ENCODE measurements at places on chromosomes 3 and 15.
A peak's percentile ranks its signal among the peaks of the same experiment; 100 is the strongest.

DNA sequence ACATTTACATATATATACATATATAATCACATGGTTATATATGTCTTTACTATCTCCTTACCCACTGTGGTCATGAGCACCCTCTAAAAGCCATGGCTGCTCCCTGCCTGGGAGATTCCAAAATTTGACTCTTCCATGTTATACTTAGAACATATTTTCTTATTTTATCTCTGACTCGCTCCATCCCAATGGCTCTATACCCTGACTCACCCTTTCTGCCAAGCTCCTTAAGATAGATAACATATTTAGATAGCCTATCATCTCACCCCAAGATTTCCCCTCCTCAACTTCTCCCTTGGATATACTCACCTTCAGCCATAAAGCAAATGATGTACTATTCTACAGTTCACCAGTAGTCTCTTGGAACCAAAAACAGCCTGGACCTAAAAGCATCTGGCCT, 65.1 kb downstream of the CD200R1L start:
- H3K27ac ChIP-seq, result no peak overlapping the region
- H3K4me3 ChIP-seq, result no peak overlapping the region
- no peaks in the 10 kb centered on the region for H3K36me3 ChIP-seq
- H3K4me1 ChIP-seq, result no peaks in the 10 kb centered on the region
- no peaks in the 10 kb centered on the region for H3K27me3 ChIP-seq

DNA sequence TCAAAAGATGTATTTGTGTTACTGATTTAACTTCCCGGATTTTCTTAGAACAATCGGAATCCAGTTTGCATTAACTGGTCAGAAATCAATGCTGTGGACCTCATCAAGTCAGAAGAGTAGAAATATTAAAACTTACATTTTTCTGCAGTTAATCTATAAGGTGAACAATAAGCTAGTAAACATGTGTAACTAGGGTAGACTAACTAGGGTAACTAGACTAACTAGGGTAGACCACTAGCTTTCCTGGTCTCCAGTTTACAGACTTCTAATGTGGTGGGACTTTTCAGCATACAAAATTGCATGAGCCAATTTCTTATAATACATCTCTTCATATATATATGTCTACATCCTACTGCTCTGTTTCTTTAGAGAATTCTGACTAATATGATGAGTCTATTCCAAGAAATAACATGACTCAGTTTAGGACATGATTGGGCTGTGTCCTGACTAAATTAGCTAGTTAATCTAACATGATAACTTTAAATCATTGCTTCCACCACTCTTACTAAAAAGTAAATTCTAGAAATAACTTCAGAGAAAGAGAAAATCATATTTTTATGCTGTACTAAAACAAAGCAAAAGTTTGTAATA, 5.3 kb downstream of the PLSCR2 start:
- no peaks in the 10 kb centered on the region for H3K27me3 ChIP-seq
- no peak overlapping the region for H3K27ac ChIP-seq
- H3K4me1 ChIP-seq, result no peaks in the 10 kb centered on the region
- no peaks in the 10 kb centered on the region for H3K36me3 ChIP-seq
- DNase-seq, result no peak
- H3K4me3 ChIP-seq, result no peak overlapping the region

DNA sequence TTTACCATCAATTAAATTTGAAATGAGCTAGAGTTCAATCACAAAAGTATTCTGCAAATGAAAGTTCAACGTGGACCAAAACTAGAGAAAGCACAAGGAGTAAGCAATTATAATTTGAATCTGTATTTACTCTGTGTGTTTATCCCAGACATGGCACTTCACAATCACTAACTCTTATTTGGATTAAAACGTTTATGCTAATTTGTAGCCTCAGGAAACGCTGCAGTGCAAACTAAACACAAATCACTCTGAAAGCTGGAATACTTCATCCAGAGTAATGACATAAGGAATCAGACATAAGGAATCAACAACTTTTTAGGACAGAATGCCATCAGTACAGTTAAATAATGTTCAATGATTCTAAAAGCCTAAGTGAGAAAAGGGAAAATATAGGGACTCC, 18.5 kb downstream of the CEP152 start:
- peaks cover 8% of the 10 kb centered on the region for H3K36me3 ChIP-seq
- H3K27me3 ChIP-seq, result no peaks in the 10 kb centered on the region
- no peak for DNase-seq
- no peaks in the 10 kb centered on the region for H3K4me1 ChIP-seq
- no peak overlapping the region for H3K4me3 ChIP-seq
- H3K27ac ChIP-seq, result no peak overlapping the region

- H3K4me3 ChIP-seq, result peak overlapping the region; percentile 56
- peaks cover 8% of the 10 kb centered on the region for H3K4me1 ChIP-seq
- no peaks in the 10 kb centered on the region for H3K27me3 ChIP-seq
- no peaks in the 10 kb centered on the region for H3K36me3 ChIP-seq
- no peak overlapping the region for H3K27ac ChIP-seq
These were observed 630 bp downstream of the CACNA2D2 start for GRCh38 chr3:50502584-50503423.

- no peaks in the 10 kb centered on the region for H3K36me3 ChIP-seq
- no peak for DNase-seq
- H3K27ac ChIP-seq, result no peak overlapping the region
- peaks cover 2% of the 10 kb centered on the region for H3K27me3 ChIP-seq
These were observed 9.8 kb upstream of the RHCG start for GRCh38 chr15:89506026-89506686.

DNA sequence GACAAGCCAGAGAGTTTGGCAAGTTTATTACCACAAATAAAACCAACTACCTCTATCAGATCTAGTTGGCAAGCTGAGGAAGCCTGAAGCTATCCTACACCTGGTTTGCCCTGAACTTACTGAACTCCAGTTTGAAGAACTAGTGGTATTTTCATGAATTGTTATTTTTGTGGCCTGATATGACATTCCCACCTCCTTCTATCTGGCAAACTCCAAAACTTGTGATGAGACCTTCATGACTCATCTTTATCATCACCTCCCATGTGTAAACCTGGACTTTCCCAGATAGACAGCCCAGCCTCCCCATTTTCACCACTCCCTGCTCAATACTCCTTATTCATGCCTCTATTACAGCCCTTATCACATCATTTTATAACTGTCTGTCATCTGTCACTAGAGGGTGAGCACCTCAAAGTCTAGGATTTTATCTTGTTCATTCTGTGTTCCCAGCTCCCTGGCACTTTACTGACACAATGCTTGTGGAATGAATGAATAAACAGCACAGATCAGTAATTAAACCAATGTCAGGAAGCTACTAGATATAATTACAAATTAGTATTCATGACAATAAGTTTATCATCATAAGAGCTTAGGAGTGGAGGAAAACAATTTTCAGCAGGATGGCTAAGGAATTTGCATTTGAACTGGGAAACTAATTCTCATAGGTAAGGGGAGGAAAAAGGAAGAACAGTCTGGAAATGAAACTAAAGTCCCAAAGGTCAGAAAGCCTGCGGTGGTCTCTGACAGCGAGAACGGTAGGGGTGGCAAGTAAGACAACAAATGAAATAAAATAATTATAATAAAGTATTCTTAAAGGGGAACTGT, 13.2 kb upstream of the TRANK1 start:
- H3K27me3 ChIP-seq, result no peaks in the 10 kb centered on the region
- no peak overlapping the region for H3K4me3 ChIP-seq
- H3K36me3 ChIP-seq, result no peaks in the 10 kb centered on the region
- H3K4me1 ChIP-seq, result no peaks in the 10 kb centered on the region

GRCh38 chr3:71456156-71456555, 127.4 kb downstream of the FOXP1 start:
- no peaks in the 10 kb centered on the region for H3K27me3 ChIP-seq
- H3K4me1 ChIP-seq, result peaks cover 75% of the 10 kb centered on the region
- H3K4me3 ChIP-seq, result peak overlapping the region; percentile 39
- DNase-seq, result no peak

DNA sequence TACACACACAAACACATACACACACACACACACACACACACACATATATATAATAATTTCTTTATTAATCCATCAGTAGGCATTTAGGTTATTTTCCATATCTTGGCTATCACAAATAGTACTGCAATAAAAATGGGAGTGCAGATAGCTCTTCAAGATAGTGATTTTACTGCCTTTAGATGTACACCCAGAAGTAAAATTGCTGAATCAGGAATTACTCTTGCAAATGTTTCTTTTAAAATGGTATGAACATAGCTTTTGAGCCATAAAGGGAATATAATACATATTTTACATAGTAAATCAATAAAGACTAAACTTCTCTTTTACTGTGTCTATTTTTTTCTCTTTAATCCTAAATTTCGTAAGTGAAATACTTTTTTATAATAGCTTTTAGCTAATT, 1251.1 kb downstream of the ZPLD1 start:
- no peaks in the 10 kb centered on the region for H3K36me3 ChIP-seq
- no peak overlapping the region for H3K27ac ChIP-seq
- H3K4me1 ChIP-seq, result no peaks in the 10 kb centered on the region
- no peak overlapping the region for H3K4me3 ChIP-seq
- DNase-seq, result no peak

DNA sequence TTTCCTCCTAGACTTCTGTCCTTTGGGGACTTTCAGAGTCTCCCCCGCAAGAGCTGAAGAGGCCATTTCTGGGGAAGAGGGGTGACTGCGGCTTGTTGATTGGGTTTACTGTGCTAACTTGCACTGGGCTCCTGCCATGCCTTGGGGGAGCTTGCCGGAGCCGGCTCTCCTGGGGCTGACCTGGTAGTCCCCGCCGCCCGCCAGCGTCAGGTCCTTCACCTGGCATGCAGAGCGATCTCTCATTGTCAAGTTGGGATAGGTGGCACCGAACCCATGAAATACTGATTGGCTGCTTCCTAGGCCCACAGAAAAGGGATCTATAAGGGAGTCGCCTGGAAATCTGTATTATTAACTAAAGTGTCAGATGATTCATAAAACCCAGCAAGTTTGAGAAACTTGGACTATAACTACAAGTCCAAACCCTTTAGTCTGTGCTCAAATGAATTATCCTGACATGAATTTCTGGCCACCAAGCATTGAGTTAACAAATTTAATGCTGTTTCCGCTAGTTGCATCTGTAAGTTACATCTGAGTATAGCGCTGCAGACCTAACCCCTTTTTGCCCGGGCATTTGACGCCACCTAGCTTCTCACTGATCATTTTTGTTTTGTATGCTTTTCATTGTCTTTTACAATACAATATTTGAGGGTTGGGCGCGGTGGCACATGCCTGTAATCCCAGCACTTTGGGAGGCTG, 607 bp upstream of the IMP3 start:
- no peaks in the 10 kb centered on the region for H3K27me3 ChIP-seq
- peak overlapping the region; percentile 74 for H3K4me3 ChIP-seq
- peaks cover 34% of the 10 kb centered on the region for H3K4me1 ChIP-seq
- no peak for DNase-seq

DNA sequence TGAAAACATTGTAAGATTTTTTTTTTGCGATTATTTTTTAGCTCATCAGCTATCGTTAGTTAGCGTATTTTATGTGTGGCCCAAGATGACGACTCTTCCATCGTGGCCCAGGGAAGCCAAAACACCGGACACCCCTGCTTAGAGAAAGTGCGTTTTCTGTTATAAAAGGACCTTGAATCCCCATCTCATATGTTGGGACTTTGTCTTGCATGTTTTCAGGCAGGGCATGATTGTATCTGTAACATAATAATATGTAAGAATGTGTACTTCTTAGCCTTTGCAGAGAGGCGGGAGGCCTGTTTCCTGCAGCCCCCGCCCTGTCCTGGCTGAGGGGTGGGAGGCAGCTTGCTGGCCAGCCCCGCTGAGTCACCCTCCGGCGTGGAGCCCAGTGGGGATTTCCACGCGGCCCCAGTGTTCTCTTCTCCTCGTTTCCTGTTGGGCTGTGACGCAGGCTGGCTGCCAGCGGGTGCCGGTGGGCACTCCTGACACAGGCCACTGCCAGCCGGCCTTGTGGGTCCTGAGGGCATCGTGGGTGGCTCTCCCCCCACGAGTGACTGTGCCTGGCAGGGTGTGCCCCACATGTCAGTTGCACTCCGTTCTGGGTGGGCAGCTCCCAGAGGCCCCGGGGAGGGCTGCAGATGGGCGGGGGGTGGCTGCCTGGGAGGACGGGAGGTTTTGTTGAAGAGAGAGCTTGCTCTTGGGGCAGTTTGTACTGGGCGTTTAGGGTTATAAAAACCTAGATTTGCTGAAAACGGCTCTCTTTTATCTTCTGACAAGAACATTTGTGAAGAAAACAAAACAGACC, 55.6 kb downstream of the SMAD3 start:
- H3K27me3 ChIP-seq, result no peaks in the 10 kb centered on the region
- peak; percentile 89 for DNase-seq
- H3K4me3 ChIP-seq, result peak overlapping the region; percentile 36
- peak overlapping the region; percentile 93 for H3K27ac ChIP-seq
- H3K4me1 ChIP-seq, result peaks cover 66% of the 10 kb centered on the region

GRCh38 chr3:25897019-25897418, 107.1 kb downstream of the OXSM start:
- H3K36me3 ChIP-seq, result no peaks in the 10 kb centered on the region
- no peaks in the 10 kb centered on the region for H3K27me3 ChIP-seq
- no peak for DNase-seq
- no peak overlapping the region for H3K27ac ChIP-seq
- H3K4me1 ChIP-seq, result no peaks in the 10 kb centered on the region

GRCh38 chr15:101803209-101803608, at the start of gene OR4F6:
TSS of gene OR4F6 (plus strand) at chr15:101803509. CDS start at chr15:101805720, 2,211 bp downstream.
- H3K27ac ChIP-seq, result no peak within 1 kb of the TSS
- H3K36me3 ChIP-seq, result no peaks in the 10 kb centered on the region
- no peaks in the 10 kb centered on the region for H3K4me1 ChIP-seq
- DNase-seq, result no peak
- no peaks in the 10 kb centered on the region for H3K27me3 ChIP-seq

DNA sequence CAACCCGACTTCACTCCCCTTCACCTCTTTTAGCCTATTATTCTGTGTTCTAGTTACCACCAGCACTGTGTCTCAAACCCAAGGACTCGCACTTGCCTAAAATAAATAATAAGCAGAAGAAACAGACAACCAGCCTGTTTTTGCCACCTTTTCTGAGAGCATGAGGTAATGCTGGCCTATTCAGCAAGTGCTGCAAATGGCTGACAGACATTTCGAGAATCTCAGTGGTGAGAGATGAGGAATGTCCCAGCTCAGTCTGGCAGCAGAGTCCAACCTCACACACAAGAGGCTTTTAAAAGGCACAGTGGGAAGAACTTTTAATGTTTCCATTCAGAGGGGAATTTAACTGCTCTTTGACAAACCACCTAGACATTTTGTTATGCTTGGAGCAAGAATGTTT, 143.3 kb upstream of the GMNC start:
- no peaks in the 10 kb centered on the region for H3K36me3 ChIP-seq
- H3K4me1 ChIP-seq, result no peaks in the 10 kb centered on the region
- no peak overlapping the region for H3K27ac ChIP-seq
